ENCODE measurements at places on chromosomes 12 and 14.

- no peak for DNase-seq
These were observed 178.6 kb downstream of the BCAT1 start for GRCh38 chr12:24770334-24770733.

DNA sequence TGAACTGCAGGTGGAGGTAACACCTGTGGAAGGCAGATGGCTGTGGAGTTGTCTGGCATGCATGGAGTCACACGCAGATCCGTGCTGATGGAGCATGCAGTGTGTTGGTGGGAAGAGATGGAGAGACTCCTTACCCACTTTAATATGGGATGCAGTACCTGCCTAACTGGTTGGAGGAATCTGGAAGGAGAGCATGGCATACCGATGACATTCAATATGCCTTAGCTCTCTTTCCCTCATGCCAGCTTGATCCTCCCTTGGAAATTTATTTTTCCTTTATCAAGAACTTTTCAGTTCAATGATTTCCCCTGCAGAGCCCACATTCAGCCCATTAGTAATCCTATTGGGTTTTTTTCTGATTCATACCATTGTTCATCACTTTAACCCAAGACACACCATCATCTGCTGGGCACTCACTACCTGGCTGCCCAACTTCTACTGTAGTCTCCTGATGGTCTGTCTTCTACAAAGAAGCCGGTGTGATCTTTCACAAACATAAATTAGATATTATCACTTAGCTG is 25.9 kb upstream of the NR2C1 start:
- no peak for DNase-seq

- DNase-seq = no peak
These were observed 19.1 kb downstream of the POU6F1 start for GRCh38 chr12:51198568-51199365.

DNA sequence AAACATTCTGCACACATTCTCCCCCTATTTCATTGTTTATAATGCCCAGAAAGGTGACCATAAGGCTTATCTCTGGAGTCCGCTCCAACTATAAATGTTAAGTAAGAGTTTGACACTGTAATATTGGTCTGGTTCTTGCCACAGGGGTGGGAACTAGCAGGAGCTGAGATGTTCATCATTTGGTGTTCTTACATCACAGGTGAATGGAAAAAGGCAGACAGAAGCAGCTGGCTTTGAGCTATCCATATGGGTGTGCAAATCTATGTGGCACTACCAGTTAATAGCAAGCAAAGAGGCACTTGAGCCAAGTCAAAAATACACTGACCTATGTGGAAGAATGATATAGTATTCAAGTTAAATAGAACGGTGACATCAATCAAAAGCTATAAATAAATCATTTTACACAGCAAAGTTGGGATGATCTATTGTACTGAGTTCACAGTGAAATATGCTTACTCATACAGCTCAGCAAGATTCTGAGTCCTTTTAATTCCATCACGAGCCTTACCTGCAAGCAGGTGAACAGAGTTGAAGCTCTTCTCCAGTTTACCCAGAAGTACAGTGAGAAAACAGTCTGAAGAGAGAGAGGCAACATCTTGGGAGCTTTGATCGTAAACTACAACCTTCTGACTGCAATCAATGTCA is 43.2 kb downstream of the DUSP16 start:
- DNase-seq = no peak

GRCh38 chr14:23864259-23864658 is 89.3 kb upstream of the DHRS4 start:
- DNase-seq = no peak

GRCh38 chr14:101540481-101541462 is 20.5 kb upstream of the DIO3 start:
- no peak for DNase-seq

DNA sequence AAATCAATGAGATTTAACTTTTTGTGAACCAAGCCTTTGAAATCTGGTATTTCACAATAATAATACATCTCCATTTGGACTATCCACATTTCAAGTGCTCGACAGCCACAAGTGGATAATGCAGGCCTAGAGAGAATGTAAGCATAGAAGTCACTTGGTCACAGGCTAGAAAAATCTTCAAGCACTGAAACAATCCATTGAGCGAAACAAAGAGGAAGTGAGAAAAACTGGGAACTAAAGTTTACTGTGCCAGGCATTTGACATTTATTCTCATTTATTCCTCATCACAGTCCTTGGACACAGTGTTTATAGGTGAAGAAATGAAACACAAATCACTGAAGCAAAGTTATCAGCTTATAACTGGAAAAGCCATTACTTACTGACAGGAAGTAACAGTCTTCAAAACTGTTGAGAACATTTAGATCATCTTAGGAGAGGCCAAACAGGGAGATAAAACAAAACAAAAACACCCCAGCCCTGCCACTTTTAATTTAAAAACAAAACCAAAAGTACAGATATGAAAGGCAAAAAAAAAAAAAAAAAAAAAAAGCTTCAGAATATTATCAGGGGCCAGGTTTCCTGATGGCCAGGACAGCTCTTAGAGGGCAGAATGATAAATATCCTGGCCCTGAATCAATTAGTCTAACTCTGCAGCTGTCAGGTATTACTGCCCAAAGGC is 29.2 kb downstream of the GNS start:
- no peak for DNase-seq

- DNase-seq = no peak
These were observed 10.0 kb upstream of the SERPINA10 start for GRCh38 chr14:94303111-94303510.

- DNase-seq = no peak
These were observed 95.7 kb downstream of the PDE3A start for GRCh38 chr12:20463913-20464524.

GRCh38 chr14:95519699-95520098 is 3.2 kb upstream of the SYNE3 start:
- no peak for DNase-seq

GRCh38 chr12:132537049-132537448 is 47.1 kb downstream of the FBRSL1 start:
- no peak for DNase-seq

All from NCI-H1417 treated with DMSO at 0.1 percent for 48 hours (cell line).